Stimulated activated CD8-positive, alpha-beta memory T cell treated with anti-CD3 and anti-CD28 coated beads, Interleukin-4, amount 100 ng/mL, for 4 hours (primary cell): ENCODE measurements at places on chromosomes 16 and 17.

DNA sequence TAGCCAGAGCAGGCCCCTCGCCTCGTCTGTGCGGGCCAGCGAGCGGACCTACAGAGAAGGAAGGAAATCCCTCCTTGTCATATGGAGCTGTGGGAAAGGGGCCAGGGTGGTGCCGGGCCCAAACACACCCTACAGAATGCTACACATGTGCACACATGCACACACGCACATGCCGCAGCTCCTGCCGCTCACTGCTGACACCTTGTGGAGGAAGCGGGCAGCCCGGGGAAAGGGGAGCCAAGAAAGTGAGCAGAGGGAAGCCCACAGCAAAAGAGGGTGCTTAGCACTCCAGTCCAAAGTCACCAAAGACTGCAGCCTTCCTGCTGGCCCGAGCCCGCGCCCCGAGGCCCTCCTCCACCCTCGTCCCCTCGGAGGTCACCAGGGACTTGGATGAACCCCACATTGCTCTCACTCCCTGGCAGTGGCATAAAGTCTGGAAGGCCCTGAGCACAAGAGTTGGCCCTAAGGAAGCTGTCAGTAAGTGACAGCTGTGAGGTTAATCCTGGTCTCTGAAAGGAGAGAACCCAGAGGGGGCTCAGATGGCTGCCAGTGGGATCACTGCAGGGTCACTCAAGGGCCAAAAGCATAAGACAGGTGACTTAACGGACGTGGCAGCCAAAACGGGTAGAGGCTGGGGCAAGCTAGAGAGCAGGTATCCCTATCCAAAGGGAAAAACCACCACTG, 68.2 kb downstream of the MYO18A start:
- peak; percentile 57 for DNase-seq

GRCh38 chr16:67719778-67720144, 645 bp upstream of the GFOD2 start:
- no peak for DNase-seq

DNA sequence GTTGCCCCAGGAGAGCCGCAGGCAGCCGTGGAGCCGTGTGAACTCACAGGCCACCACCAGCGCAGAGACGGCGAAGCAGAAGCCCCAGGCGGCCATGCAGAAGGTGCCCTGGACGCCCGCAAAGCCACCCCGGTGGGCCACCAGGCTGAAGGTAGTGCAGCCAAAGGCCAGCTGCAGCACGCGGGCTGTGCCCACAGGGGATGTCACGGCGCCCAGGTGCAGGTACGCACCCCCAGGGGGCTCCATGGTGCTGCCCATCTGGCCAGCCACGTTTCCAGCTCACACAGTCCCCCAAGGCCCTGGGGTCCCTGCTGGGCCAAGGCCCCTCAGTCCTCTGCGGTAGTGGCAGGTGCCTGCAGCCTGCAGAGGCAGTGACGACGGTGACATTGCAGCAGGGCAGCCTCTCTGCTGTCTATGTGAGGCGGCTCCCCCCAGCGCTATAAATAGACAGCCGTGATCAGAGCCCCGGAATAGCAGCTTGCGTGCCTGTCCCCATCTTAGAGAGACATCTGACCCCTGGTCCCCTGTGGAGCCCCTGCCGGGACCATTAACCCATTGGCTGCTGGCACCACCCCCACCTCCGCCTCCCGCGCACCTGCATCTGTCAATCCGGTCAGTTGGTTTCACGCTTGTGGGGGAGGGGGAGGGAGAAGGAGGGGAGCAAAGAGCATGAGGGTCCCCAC, 4.5 kb upstream of the PYCR1 start:
- no peak for DNase-seq

- no peak for DNase-seq
These were observed 800 bp upstream of the NME4 start for GRCh38 chr16:396199-396598.

- DNase-seq, result no peak
These were observed 28.3 kb upstream of the GPRC5C start for GRCh38 chr17:74403512-74404137.

DNA sequence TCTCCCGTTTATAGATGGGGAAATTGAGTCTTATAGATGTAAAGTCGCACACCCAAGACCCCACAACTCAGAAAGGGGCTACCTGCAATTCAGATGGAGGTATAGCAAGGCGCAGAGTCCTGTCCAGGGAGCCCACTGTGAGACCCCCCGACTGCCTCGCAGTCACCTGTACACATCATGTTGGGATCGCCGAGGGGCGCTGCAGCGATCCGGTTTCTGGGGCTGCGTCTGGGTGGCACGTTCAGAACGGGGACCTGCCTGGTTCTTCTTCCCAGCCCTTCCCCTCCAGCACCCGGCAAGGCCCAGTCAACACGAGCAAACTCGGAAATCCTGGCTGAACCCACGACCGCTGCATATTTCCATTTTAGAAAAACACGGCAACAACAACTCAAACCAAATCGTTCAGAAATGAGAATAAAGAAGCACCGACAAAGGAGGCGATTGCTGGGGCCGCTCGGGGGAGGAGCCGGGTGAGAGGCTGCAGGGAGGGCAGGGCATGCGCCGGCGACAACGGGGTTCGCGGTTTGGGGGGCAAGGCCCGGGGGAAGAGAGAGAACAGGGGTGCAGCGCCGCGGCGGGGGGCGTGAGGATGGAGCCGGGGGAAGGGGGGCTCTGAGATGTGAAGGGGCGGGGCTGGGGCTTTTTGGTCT, 643 bp downstream of the HSDL1 start:
- DNase-seq, result no peak

DNA sequence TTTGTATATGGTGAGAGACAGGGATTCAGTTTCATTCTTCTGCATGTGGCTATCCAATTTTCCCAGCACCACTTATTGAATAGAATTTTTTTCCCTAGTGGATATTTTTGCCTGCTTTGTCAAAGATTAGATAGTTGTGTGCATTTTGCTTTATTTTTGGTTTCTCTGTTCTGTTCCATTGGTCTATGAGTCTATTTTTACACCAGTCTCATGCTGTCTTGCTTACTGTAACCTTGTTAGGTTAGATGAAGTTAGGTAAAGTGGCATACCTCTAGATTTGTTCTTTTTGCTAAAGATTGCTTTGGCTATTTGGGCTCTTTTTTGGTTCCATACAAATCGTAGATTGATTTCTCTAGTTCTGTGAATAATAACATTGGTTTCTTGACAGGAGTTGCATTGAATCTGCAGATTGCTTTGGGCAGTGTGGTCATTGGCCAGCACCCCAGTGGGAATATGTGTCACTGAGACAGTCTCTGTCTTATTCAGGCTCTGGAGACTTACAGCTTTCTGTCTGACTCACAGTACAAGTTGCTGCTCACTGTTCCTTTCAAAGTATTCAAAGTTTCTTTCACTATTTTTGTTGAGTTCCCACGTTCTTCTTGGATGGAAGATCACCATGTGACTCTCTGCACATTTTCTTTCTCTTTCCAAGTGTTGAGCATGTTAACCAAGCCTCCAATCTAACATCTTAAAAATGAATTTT, 709.1 kb downstream of the CDH11 start:
- no peak for DNase-seq

DNA sequence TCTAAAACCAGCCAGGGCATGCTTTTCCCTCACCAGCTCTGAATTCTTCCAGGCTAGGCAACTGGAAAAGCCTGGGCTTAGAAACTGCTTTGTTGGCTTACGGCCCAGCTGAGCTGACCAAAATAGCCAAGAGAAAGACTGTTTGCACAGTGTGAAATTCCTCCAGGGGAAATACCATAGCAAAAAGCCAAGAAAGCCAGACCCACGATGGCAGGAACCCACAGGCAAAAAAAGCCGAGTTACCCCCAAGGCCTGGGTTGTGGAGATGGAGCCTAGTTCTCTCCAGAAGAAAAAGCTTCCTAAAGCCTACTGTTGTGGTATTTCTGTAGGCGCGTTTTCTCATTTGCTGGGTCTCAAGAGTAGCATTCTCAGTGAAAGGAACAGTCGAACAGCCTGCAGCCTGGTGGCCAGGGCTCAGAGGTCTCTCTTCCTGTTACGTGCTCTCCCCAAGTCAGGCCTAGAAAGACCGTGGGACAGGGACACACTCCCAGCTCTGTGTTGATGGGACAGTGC, 9.2 kb downstream of the SP2 start:
- DNase-seq, result no peak

- DNase-seq, result no peak
These were observed 347.6 kb downstream of the SNX29 start for GRCh38 chr16:12324152-12324551.

- no peak for DNase-seq
These were observed 138.4 kb downstream of the PHKB start for GRCh38 chr16:47599512-47599911.

- DNase-seq, result no peak
These were observed 150.0 kb downstream of the NPIPB11 start for GRCh38 chr16:29256501-29256981.

DNA sequence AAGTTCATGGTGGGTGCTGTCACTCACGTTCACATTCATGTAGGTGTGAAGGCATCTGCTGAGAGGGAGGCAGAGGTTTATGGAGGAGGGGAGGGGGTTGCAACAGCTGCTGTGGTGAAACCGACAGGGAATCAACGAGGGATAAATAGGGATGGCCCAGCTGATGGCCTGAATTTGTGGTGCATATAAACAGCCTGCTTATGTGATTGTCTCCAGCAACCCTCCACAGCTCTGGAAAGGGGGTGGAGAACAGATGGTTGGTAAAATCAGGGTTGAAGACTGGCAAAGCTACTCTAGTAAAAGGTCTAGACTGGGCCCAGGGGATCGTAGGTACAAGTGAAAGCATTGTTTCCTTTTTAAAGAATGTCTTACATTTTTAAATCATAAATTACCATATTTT, 53.7 kb downstream of the IQCK start:
- no peak for DNase-seq

DNA sequence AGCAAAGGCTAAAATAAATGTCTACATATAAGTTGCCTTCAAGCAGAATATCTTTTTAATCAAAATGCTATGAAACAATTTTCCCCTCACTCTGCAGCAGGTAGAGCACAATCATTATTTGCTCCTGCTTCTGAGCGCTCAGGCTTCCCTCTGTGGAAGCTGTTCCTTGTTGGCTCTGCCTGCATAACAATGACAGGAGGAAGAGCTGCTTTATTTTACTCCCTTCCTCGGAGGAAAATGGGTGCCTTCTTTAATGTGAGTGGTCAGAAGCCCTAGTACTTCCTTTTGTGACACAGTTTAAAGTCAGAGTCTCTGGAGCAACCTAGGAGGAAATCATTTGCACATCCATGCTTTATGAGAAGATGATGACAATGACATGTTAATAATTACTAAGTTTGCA, 492.1 kb downstream of the CDH8 start:
- DNase-seq, result no peak

DNA sequence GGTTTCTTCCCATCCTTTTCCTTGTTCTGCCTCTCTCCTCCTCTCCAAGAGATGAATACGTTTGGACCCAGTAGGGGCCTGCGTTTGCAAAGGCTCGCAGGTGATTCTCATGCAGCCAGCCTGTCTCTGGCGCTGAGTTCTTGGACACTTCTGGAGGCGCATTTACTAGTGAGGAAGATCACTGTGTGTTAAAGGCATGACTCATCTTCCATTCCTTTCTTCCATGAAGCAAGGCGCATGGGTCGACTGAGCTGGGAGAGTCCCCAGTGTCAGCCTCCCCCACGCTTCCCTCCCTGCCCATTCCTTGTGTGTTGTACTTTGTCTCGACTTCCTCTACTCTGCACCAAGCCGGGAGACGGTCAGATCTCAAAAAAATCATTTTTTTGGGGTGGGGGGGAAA, 159.9 kb upstream of the EEF2KMT start:
- no peak for DNase-seq

GRCh38 chr16:72159386-72159785, 12.6 kb downstream of the PMFBP1 start:
- DNase-seq, result no peak

DNA sequence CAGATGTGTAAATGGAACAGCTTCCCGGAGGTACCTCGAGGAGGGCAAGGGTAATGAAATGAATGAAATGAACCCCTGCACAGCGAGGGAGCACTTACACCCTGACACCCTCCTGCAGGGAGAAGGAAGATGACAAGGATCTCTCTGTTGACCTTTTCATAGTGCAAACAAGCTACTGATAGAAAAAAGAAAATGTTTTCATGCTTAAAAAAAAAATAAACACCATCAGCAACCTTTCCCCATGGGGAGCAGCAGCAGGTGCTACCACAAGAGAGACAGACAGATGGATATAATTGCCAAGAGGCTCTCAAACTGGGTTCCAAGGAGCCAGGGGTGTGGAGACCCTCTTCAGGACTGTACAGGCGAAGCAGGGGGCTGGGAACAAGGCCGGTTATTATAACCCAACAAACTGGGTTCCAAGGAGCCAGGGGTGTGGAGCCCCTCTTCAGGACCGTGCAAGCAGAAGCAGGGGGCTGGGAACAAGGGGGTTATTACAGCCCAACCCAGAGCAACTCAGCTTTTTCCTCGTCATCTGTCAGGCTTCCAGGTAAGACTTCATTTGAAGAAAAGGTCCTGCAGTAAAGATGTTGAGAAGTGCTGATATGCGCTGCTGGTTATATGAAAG, 718 bp upstream of the RPH3AL start:
- DNase-seq, result no peak

- no peak for DNase-seq
These were observed 5.1 kb upstream of the SCNN1B start for GRCh38 chr16:23296994-23297393.

GRCh38 chr16:52787709-52788108, 240.8 kb upstream of the TOX3 start:
- DNase-seq, result no peak

DNA sequence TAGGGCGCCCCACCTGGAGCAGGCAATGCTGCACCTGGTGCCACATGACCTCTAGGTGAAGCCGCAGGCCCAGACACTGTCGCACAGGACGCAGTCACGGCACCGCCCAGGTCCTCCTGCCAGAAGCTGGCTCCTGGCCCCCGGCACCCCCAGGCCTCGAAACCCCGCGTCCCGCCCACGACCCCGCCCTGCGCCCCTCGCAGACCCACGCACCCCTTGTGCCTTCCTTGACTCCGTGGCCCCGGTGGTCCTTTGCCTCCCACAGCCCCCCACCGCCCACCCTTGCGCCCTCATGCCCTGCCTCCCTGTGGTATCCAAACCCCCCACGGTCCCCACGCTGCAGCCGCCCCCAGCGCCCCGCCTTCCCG, 6.3 kb upstream of the C1QTNF8 start:
- no peak for DNase-seq

DNA sequence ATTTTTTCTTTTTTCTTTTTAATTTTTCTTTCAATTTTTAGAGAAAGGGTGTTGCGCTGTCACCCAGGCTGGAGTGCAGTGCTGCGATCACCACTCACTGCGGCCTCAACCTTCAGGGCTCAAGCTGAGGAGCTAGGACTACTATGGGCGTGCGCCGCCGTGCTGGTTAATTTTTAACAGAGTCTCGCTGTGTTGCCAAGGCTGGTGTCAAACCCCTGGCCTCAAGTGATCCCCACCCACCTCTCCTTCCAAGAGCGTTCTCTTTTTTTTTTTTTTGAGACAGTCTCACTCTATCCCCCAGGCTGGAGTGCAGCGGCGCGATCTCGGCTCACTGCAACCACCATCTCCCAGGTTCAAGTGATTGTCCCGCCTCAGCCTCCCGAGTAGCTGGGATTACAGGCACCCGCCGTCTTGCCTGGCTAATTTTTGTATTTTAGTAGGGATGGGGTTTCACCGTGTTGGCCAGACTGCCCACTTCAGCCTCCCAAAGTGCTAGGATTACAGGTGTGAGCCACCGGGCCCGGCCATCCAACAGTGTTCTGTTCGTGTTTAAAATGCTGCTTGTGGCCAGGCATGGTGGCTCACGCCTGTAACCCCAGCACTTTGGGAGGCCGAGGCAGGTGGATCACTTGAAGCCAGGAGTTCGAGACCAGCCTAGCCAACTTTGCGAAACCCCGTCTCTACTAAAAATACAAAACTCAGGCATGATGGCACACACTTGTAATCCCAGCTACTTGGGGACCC, 14.5 kb upstream of the RPL13 start:
- DNase-seq, result no peak
